ENCODE measurements at places on chromosomes 6 and 20.

DNA sequence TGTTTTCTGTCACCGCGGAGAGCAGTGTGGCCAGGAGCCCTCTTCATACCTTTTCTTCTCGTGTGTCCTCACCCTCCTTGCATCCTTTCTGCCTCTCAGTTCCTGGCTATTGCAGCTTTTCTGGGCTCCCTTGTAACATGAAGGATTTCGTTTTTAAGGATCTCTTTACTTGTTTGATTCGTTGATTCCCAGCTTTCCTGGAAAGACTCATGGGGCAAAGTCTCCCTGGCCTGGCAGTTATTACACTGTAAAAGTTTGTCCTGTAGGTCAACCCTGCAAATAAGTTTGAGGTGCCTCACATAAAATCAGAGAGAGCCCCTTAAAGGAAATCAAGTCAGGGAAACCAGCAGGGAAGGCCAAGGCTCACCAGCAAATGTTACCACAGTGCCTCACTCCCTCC lies 70.1 kb downstream of the ISM1 start:
- DNase-seq = no peak

DNA sequence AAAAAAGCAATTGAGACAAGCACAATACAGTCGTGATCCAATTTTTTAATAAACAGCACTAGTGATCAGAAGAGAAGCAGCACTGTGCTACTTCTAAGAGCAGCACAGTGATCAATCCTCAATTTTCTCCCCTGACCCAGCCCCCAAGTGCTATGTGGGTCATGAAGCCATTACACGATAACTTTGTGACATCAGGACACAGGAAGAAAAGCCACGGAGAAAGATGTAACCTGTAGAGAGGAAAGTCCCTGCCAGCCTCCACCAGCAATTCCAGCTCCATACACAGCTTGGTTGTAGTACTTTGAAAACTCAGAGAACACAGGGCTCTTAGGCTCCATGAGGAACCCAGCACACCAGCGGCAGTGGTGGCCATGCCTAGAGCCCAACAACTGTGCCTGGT lies 45.3 kb upstream of the MYB start:
- no peak for DNase-seq

DNA sequence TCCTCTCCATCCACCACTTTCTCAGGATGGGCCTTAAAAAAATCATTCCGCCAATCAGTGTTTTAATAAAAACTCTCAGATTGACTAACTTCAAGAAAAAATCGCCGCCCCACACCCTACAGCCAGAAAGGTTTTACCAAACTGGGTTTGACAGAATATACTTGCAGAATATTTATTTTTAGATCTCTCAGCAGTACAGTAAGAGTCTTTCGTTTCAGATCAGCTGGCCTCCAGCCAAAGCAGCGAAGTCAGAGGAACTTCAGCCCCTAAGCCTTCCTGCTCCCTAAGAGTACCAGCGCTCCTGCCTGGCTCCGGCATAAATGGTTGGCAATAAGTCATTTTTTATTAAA lies 24.7 kb downstream of the TBC1D7 start:
- DNase-seq = no peak

DNA sequence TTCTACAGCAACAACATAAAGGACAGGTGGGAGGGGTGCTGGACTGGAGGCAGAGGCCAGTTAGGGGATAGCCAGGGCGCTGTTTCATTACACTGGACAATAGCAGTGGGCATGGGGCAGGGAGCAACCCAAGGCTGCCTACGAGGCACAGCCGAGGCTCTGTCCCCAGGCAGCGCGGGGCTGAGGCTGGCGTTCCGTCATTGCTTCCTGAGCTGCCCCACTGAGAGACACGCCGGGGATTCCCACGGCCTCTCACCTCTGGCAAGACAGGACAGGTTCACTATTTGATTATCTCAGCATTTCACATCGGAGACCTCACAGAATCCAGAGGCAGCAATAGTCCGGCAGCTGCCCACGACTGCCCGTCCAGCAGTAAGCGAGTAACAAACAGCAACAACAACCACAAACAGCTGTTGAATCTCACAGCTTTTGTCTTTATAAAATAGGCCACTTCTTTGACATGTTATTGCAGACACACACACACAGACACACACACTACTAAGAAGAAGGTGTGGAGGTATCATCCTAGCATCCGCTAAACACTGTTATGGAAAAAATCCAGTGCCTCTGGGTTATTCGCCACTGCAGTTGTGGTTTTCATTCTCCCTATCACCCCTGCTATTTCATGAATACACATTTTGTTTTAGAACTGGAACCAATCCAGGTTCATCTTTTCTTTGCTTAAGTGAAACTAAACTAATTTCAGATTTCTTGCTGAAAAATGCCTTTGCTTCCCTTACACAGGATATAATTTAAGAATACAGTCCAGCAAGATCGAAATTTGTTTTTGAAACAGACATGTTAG lies 19.5 kb downstream of the KIF25 start:
- DNase-seq = no peak

DNA sequence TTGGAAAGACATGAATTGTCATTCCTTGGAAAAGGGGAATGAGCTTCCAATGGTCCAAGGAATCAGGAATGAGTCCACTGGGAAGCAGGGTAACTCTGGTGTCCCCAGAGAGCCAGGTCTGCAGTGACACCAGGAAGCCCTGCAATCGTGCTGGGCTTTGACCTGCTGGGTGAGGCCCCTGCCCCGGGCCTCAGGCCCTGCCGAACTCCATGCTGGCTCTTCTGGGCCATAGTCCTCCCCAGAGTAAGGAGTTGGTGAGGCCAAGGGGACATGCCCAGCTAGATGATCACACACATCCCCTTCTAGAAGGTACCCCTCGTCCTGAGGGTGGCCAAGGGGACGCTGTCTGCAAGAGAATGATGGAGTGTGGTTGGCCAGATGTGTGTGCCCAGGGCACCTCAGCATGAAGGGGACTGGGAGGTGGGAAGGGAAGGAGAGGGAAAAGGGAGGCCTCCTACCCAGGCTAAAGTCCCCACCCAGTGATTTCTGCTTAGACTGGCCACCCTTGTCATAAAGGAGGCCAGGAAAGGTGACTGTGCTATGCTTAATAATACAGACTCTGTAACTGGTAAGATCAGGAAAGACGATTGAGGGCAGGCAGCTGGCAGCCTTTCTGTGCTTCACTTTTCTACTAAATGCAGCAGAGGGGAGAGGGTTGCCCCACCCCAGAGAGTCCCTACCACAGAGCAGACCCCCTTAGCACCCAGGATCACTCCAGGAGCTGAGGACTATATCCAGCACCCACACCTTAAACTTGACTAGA lies 119.3 kb downstream of the SNX5 start:
- no peak for DNase-seq

- no peak for DNase-seq
These were observed 225.7 kb downstream of the HAO1 start for GRCh38 chr20:7714549-7714948.

Data from activated CD4-positive, alpha-beta T cell treated with anti-CD3 and anti-CD28 coated beads, Interleukin-2, amount 50 U/mL, for 24 hours (primary cell).